ENCODE measurements at places on chromosomes 2 and 18.
A peak's percentile ranks its signal among the peaks of the same experiment; 100 is the strongest.

- DNase-seq, result no peak
Observed at GRCh38 chr2:54522624-54523281, 66.6 kb downstream of the SPTBN1 start.

DNA sequence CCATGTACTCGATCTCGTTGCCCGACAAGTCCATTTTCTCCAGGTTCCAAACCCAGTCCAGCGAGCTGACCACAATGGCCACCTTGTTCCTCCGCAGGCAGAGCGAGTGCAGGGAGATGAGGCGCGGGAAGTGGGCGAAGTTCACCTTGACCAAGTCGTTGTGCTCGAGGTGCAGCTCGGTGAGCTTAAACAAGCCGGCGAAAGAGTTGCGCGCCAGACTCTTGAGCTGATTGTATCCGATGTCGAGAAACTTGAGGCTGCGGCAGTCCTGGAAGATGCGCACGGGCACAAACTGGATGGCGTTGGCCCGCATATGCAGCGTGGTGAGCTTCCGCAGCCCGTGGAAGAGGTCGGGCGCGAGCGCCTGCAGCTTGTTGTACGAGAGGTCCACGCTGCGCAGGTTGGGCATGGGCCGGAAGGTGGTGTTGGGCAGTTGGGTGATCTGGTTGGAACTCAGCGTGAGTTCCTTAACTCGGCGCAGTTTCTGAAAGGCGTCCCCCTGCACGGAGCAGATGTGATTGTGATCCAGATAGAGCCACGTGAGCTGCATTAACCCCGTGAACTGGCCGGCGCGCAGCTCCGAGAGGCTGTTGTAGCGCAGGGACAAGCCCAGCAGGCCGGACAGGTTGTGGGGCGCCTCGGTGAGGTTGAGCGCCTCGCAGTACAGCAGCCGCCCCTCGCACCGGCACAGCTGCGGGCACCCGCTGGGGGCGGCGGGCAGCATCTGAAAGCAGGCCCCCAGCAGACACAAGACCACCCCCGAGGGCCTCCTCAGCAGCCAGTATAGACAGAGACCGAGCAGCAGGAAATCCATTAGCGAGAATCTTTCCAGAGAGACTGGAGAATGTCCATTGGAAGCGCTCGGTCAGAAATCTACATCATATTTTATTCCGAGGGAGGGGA lies 1.3 kb downstream of the LRRTM1 start:
- DNase-seq, result peak; percentile 42

DNA sequence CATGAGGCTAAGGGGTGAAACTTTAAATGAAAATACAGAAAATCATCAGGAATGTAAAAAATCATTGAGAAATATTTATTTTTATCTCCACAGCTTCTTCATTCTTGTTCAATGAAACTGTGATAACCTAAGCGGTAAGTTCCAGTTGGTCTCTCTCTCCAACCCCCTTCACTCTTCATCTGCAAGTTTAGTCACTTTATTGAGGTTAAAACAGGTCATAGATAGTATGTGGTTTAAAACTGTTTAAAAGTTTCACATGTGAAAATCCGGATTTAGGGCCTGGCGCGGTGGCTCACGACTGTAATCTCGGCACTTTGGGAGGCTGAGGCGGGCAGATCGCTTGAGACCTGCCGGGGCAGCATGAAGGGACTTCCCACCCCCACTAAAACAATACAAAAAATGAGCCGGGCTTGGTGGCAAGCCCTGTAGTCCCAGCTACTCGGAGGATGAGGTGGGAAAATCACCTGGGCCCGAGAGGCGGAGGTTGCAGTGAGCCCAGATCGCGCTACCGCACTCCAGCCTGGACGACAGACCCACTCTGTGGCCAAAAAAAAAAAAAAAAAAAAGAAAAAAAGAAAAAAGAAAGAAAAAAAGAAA lies 1.6 kb upstream of the PHLPP1 start:
- no peak for DNase-seq

- DNase-seq, result peak; percentile 22
Observed at GRCh38 chr2:39243469-39244123, at the start of gene CDKL4. TSS of gene CDKL4 (minus strand) at chr2:39243970.

- no peak for DNase-seq
Observed at GRCh38 chr2:84807063-84807485, 73.8 kb downstream of the TRABD2A start.

DNA sequence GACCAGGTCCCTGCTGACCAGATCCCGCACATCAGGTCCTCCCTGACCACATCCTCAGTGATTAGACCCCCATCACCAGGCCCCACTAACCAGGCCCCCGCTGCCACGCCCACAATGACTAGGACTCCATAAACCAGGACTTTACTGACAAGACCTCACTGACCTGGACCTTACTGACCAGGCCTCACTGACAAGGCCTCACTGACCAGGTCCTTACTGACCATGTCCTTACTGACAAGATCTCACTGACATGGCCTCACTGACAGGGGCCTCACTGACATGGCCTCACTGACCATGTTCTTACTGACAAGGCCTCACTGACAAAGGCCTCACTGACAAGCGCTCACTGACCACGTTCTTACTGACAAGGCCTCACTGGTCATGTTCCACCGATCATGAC lies 107.9 kb upstream of the TEKT4 start:
- DNase-seq, result no peak

- no peak for DNase-seq
Observed at GRCh38 chr18:9647496-9648323, 33.4 kb upstream of the PPP4R1 start.

- no peak for DNase-seq
Observed at GRCh38 chr2:99032786-99033185, 96.8 kb upstream of the CRACDL start.

- DNase-seq, result no peak
Observed at GRCh38 chr2:68878753-68879152, 7.6 kb upstream of the BMP10 start.

DNA sequence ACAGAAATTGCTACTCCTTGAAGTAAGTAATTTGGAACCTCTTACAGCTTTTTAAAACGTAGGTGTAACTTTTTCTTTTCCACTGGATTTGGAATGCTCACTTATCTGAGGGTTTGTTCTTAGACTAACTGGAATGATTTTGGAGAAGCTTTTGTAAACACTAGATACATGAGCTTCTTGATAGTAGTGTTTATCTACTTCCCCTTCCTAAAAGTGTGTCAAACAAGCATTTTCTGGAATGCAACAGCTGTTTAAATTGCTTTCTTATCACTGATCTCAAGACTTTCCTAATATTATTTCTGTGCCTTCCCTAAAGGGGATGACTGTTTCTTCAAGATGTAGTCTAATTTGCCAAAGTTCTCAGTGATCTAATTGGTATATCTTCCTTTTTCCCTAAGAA lies 282.6 kb downstream of the CCDC178 start:
- DNase-seq, result no peak

Measured in psoas muscle (tissue), 8 donors.